ENCODE measurements at places on chromosomes 3 and 15.

GRCh38 chr3:187369089-187369447 lies 883 bp downstream of the RTP4 start:
- DNase-seq = no peak

- no peak for DNase-seq
These were observed 46.5 kb downstream of the FRMD5 start for GRCh38 chr15:44148580-44148979.

DNA sequence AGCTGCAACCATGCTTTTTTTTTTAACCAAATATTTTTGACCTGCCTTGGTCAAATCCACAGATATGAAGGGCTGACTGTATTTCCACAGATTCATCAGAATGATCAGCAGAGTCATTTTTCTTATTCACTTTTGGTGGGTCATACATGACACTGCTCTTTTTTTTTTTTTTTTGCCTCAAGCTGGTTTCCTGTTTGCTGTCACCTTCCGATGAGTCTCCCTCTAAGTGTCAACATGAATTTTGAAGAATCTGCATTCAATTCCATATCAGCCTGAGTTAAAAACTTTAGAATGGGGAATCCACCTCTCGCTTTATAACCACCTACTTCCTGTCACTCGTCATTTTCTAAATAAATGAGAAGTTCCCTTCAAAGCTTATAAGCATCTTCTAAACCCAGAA lies 2.2 kb upstream of the SLC12A8 start:
- no peak for DNase-seq

GRCh38 chr3:117193390-117193789 lies 483.8 kb downstream of the TUSC7 start:
- no peak for DNase-seq

- DNase-seq = no peak
These were observed 44.8 kb downstream of the TM4SF18 start for GRCh38 chr3:149288655-149289054.

DNA sequence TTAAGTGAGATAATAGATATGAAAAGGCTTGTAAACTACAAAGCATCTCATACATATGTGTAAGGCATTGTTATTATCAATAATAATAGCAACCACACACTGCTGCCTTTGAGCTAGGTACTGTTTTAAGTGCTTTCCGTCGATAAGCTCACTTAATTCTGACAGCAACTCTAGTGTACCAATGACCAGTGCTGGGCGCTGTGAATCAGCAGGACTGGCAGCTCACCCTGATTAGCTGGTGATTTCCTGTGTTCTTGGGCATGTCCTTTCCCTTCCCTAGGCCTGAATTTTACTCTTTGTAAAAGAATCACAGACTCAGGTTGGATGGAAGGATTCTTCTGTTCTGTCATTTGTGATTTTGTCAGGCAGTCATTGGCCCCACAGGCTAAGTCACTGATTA lies 215.6 kb downstream of the LPP start:
- no peak for DNase-seq

DNA sequence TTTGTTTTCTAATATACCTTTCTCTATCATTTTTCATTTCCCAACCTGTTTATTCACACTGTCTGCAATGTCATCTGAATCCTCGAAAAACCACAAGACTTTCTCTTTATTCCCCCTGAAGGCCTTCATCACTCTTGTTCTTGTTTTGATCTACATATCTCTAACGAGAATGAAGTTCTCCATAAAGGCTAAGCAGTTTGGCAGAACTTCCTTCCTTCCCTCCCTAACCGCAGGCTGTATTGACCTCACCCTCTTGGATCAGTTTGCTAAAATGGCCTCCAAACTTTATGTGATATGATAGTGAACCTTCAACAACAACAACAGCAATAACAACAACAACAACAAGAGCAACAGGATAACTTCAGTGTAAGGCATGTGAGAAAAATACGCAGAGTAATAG lies 392.8 kb downstream of the TIGIT start:
- DNase-seq = no peak

- DNase-seq = no peak
These were observed 4.8 kb downstream of the TMIE start for GRCh38 chr3:46705751-46706552.

DNA sequence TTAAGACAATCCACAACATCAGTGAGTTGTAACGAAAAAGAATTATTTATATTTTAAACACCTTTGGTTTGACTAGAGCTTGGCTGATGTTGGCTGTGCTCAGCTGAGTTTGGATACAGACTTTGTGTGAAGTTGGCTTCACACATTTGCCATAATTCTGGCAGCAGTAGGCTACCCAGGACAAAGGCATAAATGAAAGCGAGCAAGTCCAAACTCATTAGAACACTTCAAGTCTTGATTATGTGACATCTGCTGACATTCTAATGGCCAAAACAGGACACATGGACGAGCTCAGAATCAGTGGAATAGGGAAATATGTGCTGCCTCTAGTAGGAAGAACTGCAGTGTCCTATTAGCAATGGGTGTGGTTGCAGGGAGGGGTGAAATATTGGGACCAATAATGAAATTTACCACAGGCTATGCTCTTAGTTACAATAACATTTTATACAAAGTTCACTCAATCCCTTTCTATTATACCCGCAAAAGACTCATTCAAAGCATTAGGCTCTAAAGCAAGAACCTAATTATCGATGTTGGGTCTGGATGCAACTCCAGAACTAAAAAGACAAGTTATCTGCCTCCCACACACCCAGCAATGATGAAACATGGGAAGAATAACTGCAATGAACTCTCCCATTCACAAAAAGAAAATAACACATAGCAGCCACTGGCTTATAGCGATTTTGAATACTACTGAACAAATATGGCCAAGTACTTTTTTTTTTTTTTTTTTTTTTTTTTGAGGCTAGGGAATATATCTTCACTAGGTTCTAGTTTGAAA lies 493.9 kb upstream of the RASGRP1 start:
- DNase-seq = no peak

DNA sequence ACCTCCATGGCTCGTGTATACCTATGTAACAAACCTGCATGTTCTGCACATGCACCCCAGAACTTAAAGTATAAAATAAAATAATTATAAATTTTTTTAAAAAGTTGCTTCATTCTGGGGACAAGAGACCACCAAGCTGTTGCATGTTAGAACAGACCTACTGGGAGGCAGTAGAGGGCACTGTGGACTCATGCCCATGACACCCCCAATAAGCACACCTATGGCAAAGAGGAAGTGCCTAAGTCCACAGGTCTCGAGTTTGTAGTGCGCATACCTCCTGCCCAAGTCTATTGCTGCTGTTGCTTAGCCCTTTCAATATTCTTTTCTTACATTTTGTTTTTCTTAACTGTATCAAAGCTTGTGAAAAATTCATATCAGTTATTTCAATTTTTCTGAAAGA lies 267.9 kb upstream of the THBS1 start:
- no peak for DNase-seq

GRCh38 chr15:101498076-101498716 lies 8.7 kb upstream of the PCSK6 start:
- DNase-seq = no peak

DNA sequence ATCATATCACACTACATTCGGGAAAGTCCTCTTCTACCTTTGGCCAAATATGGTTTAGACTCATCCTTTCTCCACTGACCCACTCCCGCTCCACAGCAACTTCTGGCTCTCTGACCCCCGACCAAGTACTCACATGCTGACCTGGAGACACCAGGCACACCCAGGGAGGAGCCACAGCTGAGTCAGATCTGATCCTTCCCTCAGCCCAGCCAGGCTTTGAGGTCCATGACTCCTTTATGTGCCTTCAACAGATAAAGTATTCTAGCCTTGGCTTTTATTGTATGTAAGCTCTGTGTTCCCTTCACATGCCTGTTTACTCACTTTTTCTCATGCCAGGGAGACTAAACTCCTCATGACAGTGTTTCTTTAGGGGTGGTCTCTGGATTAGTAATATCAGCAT lies 166.9 kb upstream of the UMPS start:
- no peak for DNase-seq

GRCh38 chr3:42122261-42123011 lies 31.3 kb downstream of the TRAK1 start:
- no peak for DNase-seq

GRCh38 chr3:14849638-14850230 lies 31.0 kb downstream of the FGD5 start:
- DNase-seq = no peak

DNA sequence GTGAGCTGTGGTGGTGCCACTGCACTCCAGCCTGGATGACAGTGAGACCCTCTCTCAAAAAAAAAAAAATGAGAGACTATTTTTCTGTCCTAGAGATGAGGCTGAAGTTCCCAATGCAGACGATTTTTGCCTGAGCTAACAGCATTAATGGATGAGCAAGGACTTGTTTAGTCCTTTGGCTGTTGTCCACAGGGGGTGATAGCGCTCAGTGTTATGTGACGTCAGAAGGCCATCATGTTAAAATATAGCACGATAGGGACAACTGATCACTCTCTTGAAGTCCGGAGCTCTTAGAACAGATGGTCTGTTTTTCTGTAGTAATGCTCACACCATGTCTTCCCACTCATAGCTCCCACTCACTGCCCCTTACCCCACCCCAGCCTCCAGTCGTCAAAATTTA lies 6.8 kb downstream of the TRNT1 start:
- DNase-seq = no peak

- no peak for DNase-seq
These were observed 7.6 kb downstream of the CTSH start for GRCh38 chr15:78937132-78937739.

DNA sequence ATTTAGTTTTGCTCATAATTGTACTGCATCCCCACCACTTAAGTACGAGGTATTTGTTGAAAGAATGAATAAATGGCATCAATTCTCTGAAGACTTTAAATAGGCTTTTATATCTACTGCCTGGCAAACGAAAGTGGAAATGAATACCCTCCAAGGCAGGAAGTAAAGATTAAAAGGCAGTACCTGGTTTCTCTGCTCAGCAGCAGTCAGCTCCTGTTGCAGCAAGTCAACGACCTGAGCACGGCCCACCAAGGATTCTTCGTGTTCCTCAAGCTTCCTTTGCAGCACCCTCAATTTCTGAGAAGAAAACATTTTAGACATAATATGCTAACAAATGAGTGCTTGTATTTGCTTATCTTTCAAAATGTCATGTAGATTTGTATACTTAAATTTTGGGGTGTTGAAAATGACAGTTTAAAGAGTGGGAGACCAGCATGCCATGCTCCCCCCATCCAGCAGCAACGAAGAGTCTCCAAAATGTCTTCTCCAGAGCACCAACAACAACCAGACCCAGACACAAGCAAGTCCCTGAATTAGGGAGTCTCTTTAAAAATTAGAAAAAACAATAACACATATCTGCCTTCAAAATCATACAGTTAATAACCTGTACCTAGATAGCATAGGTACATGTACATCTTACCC lies 31.2 kb downstream of the GOLGB1 start:
- DNase-seq = no peak

DNA sequence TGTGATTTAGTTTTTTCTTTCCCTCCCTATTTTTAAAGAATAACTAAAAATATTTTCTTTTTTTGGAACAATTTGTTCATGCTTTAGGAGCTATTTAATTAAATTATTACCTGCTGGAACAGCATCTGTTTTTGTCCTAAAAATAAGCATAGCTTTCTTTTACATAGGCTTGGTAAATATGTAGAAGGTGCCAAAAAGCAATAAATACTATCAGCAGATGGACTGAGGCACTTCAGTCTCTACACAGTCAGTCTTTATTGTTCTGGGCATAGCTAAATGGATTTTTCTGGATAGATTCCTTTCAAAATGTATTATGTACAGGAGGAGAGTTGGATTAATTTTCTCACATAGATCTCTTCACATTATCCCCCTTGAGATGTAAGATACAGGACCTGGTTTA lies 223.5 kb downstream of the NAALADL2 start:
- DNase-seq = no peak

DNA sequence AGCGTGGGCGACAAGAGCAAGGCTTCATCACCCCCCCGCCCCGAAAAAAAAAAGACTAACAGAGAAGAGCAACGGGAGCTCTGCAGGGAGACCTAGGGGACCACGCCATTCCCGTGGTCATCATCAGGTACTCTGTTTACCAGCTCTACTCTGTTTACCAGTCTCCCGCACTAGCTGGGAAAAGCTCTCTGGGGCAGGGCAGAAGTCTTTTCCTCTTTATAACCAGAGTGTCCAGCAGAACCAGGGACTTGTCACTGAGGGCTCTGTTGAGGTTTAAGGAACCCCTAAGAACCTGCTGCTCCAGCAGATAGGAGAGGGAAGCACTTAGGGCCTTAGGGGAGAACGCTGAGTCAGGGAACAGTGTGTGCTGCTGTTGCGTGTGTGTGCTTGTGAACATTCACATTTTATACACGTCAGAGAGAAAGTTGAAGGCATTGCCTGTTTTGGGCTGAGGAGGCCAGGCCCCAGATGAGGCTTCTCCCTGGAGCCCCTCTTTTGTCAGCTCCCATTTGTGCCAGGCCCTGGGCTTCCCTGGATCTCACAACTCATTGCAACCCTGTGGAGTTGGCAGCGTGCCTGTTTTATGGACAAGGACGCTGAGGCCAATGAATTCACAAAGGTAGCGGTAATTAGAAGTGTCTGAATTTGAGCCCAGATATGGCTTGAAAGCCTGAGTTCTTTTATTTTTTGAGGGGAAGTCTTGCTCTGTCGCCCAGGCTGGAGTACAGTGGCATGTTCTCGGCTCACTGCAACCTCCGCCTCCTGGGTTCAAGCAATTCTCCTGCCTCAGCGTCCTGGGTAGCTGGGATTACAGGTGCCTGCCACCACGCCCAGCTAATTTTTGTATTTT lies 24.2 kb upstream of the ERICH6 start:
- no peak for DNase-seq

GRCh38 chr3:183526838-183527427 lies 28.6 kb downstream of the KLHL6 start:
- no peak for DNase-seq

GRCh38 chr3:45319996-45320305 lies 68.4 kb upstream of the LARS2 start:
- DNase-seq = no peak

DNA sequence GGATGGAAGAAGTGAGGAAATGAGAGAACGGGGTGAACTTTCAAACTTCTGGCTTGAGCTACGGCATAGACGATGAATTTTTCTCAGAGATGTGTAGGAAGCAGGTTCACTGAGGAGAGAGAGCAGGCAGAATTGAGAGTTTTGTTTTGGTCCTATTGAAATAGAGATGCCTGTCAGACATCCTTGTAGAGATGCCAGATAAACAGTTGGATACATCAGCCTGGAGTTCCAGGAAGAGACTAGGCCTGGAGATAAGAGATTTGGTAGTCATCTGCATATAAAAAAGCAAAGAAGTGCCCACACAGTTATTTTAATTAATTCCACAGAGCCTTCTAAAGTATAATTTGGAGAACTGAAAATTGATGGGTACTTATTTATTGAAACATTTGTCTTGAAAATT lies 495.6 kb downstream of the IL5RA start:
- no peak for DNase-seq

Measured in retinal pigment epithelial cell (primary cell).